ENCODE measurements at places on chromosomes 12 and 14.

DNA sequence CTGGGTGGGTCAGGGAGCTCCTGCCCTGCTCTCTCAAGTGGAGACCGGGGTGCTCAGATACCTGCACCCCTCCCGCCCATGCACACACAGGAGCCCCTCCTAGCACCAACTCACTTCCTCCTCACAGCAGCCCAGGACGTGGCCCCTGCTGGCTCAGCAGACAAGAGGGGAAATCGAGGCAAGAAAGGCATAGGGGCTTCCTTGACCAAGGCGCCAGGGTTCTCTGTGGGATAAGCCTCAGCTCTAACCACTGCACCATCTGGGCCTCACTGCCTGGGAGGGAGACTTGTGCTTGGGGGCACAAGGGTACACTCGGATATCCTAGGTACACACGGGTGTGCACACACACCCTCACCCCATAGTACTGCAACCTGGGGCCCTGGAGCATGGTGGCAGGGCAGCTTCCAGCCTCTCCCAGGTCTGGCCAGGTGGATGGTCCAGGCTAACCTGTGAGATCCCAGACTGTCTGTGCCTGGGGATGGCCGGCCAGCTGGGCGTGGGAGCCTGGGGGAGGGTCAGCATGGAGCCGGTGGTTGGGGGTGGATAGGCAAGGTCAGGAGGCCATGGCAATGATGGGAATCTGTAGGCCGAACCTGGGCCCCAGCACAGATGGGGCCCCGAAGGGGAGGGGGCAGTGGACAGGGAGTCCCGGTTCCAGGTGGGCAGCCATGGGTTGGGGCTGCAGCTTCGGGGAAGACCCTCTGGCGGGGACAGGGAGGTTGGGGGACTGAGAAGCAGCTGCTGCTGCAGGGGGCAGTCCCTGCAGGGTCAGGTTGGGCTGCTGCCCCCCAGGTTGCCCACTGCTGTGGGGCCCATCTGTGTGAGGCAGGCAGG, 312.4 kb downstream of the TMEM121 start:
- no peaks in the 10 kb centered on the region for H3K4me1 ChIP-seq
- DNase-seq, result no peak
- no peak overlapping the region for H3K4me3 ChIP-seq
- H3K27ac ChIP-seq, result no peak overlapping the region
- no peaks in the 10 kb centered on the region for H3K36me3 ChIP-seq
- H3K27me3 ChIP-seq, result no peaks in the 10 kb centered on the region

- H3K36me3 ChIP-seq, result no peaks in the 10 kb centered on the region
- peak overlapping the region; percentile 43 for H3K4me3 ChIP-seq
- no peaks in the 10 kb centered on the region for H3K4me1 ChIP-seq
- no peaks in the 10 kb centered on the region for H3K27me3 ChIP-seq
- H3K27ac ChIP-seq, result no peak overlapping the region
Measured at GRCh38 chr12:127381043-127381668, 885.8 kb upstream of the TMEM132C start.

DNA sequence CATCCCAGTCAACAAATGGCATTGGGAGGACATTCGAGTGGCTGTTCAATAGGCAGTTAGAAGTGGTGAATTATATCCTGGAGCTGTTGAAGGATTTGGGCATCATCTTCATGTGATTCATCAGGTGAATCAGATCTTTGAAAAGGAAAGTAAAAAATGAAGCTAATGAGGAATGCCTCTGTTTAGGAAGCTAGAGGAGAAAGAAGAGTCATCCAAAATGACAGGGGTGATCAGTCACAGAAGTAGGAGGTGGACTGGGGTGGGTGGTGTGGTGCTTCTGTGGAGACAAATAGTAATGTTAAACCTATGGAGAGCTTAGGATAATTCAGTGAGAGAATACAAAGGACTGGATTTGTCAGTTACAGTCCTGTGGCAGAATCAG, 32.7 kb downstream of the DIP2B start:
- DNase-seq, result no peak
- peaks cover 84% of the 10 kb centered on the region for H3K4me1 ChIP-seq
- H3K36me3 ChIP-seq, result no peaks in the 10 kb centered on the region
- no peak overlapping the region for H3K4me3 ChIP-seq

DNA sequence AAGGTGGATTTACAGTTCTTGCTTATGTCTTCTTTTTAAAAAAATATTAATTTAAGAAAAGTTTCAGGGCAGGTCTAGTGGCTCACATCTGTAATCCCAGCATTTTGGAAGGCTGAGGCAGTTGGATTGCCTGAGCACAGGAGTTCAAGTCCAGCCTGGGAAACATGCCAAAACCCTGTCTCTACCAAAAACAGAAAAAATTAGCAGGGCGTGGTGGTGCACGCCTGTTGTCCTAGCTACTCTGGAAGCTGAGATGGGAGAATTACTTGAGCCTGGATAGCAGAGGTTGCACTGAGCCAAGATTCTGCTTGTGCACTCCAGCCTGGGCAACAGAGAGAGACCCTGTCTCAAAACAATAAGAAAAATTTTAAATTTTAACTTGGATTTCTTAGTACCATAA, 5.4 kb upstream of the TAS2R46 start:
- no peaks in the 10 kb centered on the region for H3K27me3 ChIP-seq
- no peaks in the 10 kb centered on the region for H3K36me3 ChIP-seq
- DNase-seq, result no peak

GRCh38 chr14:26935733-26936132, 337.9 kb upstream of the NOVA1 start:
- H3K36me3 ChIP-seq, result no peaks in the 10 kb centered on the region
- DNase-seq, result no peak
- no peak overlapping the region for H3K27ac ChIP-seq
- H3K4me3 ChIP-seq, result no peak overlapping the region

DNA sequence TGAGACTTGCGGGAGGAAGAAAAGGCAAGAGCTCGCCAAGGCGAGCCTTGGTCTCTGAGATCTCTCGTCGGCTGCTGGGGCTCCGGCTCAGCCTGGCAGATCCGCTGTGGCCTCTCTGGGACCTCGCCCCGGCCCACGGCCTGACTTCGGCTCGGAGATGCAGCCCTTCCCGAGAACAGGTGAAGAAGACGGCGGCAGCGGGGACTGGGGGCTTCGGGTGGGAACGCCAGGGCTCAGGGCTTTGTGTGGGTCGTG, 6.0 kb upstream of the HOXC9 start:
- no peak for DNase-seq
- H3K36me3 ChIP-seq, result no peaks in the 10 kb centered on the region
- no peak overlapping the region for H3K27ac ChIP-seq
- H3K4me1 ChIP-seq, result peaks cover 29% of the 10 kb centered on the region
- no peak overlapping the region for H3K4me3 ChIP-seq

DNA sequence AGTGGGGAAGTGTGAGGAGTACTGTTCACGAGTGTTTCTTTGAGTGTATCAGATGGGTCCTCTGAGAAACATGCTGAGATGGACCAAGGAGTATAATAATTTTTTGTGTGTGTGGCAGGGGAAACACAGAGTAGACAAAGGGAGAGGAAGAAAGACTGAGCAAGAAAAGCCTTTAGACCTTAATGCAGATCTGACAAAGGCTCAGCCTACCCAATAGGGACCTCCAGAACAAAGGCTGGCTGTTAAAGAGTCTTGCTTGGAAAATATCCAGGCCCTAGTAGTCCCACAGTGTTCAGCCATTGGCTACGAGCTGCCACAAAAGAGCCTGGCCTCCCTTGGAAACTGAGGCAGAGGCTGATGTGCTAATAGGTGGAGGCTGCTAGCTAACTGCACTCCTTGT, 13.5 kb downstream of the COQ5 start:
- no peak for DNase-seq
- peaks cover 92% of the 10 kb centered on the region for H3K36me3 ChIP-seq
- H3K4me1 ChIP-seq, result no peaks in the 10 kb centered on the region
- H3K27ac ChIP-seq, result no peak overlapping the region

DNA sequence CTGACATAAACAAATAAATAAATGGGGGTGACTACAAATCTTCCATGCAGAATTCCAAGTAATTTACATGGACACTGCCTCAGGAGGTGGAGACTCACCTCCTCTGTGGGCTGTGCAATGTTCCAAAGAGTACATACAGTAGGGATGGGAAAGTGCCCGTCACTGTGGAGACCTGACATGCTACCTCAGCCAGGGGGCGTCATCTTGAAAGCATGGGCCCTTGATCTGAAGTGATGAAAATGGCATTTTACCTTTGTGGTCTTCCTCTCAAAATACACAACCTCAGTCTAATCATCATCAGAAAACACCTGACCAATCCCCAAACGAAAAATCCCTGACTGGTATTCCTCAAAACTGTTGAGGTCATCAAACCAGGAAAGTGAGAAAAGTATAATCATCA, 48.4 kb downstream of the ANAPC7 start:
- no peak for DNase-seq
- peaks cover 16% of the 10 kb centered on the region for H3K4me1 ChIP-seq
- H3K27me3 ChIP-seq, result no peaks in the 10 kb centered on the region
- no peak overlapping the region for H3K4me3 ChIP-seq
- H3K36me3 ChIP-seq, result no peaks in the 10 kb centered on the region
- H3K27ac ChIP-seq, result peak overlapping the region; percentile 55

DNA sequence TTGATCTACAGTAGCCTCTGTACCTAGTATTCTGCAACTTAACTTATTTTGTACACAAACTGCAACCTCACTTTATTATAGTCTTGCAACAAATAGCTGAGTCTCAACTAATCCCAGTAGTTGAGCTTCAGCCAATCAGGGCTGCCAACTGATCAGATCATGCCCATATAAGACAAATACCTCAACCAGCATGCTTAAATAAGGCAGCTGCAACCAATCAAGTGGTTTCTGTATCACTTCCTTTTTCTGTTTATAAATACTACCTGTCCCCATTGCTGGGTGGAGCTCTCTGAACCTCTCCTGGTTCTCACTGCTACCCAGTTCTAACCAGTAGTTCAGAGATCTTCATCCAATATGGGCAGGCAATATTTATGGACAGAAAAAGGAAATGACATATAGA, 248.5 kb upstream of the FBXO33 start:
- no peaks in the 10 kb centered on the region for H3K4me1 ChIP-seq
- H3K27ac ChIP-seq, result no peak overlapping the region
- no peak for DNase-seq
- H3K4me3 ChIP-seq, result no peak overlapping the region

- H3K27me3 ChIP-seq, result no peaks in the 10 kb centered on the region
- H3K4me1 ChIP-seq, result peaks cover 31% of the 10 kb centered on the region
- H3K4me3 ChIP-seq, result peak overlapping the region; percentile 63
- DNase-seq, result no peak
- no peaks in the 10 kb centered on the region for H3K36me3 ChIP-seq
Measured at GRCh38 chr14:54881761-54882401, 20.7 kb downstream of the GCH1 start.

- H3K27ac ChIP-seq, result no peak overlapping the region
- H3K36me3 ChIP-seq, result no peaks in the 10 kb centered on the region
- no peaks in the 10 kb centered on the region for H3K4me1 ChIP-seq
- no peak for DNase-seq
Measured at GRCh38 chr12:131340616-131341210, 370.2 kb upstream of the SFSWAP start.

DNA sequence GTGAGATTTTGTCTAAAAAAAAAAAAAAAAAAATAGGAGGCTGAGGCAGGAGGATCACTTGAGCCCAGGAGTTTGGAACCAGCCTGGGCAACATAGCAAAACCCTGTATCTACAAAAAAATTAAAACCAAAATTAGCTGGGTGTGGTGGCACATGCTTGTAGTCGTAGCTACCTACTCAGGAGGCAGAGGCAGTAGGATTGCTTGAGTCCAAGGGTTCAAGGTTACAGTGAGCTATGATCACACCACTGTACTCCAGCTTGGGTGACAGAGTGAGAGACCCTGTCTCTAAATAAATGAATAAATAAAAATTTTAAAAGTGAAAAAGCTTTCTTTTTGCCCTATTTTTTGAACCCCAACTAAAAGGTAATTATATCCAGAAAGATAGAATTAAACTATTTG, 113.6 kb downstream of the PEBP1 start:
- H3K4me1 ChIP-seq, result no peaks in the 10 kb centered on the region
- no peak overlapping the region for H3K4me3 ChIP-seq
- DNase-seq, result no peak
- no peaks in the 10 kb centered on the region for H3K27me3 ChIP-seq
- no peaks in the 10 kb centered on the region for H3K36me3 ChIP-seq

DNA sequence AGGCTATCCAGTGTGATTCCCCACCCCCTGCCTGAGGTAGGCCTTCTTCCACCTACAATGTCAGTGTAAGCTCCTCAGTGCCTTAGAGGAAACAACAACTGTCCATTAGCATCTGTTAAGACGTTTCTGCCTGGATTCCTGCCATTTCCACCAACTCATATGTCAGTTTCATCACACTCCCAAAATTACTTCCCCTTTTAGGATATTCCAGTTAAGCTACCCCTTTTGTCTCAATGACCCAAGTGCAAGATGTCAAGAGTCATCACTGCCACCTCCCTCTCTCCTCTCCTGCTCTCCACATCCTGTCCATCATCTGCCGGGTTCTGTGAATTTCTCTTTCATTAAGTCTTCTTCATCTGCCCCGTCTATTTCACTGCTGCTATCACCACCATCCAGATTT, 189.4 kb downstream of the DPF3 start:
- no peaks in the 10 kb centered on the region for H3K27me3 ChIP-seq
- H3K4me1 ChIP-seq, result no peaks in the 10 kb centered on the region
- no peak overlapping the region for H3K4me3 ChIP-seq
- H3K27ac ChIP-seq, result no peak overlapping the region

Data from esophagus squamous epithelium (tissue), 5 donors.